Cerebellar nuclear complex (tissue), 1 donor: ENCODE measurements at places on chromosomes 3 and 15.

DNA sequence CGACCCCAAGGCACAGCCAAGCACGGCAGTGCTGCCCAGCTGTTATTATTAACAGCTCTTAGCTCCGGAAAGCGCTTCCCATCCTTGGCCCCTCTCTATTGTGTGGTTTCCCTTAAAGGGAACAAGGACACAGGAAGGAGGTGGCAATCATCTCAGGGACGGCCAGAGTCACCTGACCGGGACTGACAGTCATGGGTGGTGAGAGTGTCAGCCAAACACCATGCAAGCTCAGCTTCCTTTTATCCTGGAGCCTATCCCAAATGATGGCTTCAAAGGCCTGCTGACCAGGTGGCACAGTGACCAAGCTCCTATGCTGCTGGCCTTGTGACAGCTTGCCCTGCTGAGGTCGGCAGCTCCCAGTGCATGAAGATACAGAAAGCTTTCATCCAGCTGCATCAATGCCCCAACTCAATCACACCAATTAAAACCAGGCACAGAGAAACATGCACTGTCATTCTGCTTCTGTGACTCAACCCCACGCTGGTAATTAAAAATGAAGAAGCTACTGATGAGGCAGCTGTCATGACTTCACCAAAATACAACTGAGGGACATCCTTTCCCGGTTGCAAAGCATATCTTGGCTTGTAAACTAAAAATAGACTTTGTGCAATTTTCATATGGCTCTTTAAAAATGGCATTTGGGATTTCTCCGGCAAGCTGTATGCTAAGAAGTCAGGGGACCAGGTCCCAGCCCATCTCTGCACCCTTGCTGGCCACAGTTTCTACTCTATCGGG is 34.0 kb downstream of the PCSK6 start:
- no peak for DNase-seq

- DNase-seq: no peak
Observed at GRCh38 chr3:182603501-182603900, 189.8 kb upstream of the ATP11B start.

DNA sequence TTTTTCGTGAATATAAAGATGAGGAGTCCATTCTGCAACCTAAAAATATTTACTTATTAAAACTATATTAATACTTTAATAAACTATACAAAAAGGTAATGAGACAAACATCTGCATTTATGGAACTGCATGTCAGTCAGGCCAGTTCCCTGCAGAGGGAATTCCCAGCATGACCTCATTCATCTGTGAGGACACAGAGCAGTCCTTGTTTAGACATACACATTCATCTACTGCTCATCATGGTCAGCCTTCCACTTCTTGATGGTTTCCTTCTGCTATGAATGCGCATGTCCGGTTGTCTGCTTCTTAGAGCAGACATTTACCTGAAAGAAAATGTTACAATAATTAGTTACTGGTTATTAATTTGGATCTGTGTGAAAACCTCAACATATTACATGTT is 3.3 kb upstream of the ACTR8 start:
- no peak for DNase-seq

GRCh38 chr3:13012221-13012691 is 61.0 kb downstream of the IQSEC1 start:
- no peak for DNase-seq

DNA sequence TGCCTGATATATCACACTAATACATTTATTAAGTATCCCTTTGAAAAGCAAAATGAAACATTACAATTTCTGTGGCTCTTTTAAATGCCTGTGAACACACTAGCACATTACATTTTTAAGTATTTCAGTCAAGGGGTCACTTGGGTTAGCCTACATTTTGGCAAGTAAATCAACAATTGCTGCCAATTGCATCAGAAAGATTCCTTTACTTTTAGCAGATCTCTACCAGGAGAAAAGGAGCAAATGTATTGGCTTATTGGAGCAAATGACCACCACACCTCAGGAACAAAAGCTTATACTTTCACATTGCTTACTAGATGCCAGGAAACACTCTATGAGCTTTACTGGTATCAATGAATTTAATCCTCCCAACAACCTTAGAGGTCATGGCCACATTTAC is 947.1 kb downstream of the FHIT start:
- no peak for DNase-seq

DNA sequence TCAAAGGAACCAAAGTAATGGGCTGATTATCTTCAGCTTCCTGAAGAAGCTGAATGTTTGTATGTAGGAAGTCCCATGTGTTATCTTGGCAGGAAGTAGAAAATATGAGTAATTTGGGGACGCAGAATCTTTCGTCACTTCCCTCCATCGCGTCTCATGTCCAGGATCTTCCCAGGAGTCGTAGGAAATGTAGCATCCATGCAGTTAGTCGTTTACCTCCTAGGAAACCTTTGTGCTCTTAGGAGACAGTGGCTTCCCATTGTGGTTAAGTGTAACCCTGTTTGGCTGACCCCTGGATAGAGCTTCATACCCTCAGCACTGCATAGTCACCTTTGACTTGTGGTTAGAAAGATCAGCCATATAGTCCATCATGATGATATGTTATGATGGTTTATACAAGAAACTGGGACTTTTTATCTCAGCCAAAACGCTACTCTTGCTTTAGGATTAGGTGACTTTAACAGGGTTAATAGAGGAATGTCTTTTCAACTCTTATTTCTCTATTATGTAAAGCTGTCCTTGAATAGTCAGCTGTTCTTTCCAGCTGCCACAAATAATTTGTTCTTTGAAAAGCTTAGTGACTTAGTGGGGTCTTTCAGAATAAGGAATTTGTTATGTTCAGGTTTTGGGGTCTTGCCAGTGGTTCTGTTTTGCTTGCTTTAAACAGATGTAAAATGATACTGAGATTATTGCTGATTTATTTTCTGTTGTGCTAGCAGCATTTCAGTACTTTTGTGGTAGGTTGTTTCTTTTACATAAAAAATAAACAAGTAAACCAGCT is 92.2 kb downstream of the KLHL25 start:
- no peak for DNase-seq

GRCh38 chr3:31159331-31160039 is 265.0 kb upstream of the GADL1 start:
- no peak for DNase-seq

- no peak for DNase-seq
Observed at GRCh38 chr3:101574388-101575112, 570 bp downstream of the PCNP start.

- DNase-seq: no peak
Observed at GRCh38 chr3:99862208-99862607, 44.5 kb downstream of the CMSS1 start.

GRCh38 chr3:135558150-135558783 is 407.3 kb upstream of the PPP2R3A start:
- DNase-seq: no peak

DNA sequence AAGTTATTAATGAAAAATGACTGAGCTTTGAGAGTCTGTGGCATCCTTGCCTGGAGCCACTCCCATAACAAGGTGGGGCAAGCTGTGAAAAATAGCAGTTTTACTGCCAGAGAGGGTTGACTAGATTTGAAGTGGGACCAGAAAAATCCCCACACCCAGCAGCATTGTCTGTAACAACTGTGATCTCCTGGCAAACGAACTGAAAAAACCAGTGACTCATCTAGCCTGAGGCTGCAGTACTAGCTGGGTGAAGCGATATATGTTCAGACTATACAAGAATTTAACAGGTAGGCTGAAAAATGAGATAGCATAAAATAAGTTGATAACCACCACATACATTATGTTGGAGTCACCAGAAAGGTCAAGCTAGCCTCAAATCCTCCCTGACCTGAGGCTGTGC is 64.0 kb downstream of the DPH6 start:
- DNase-seq: no peak

GRCh38 chr15:60949039-60949977 is 279.8 kb downstream of the RORA start:
- no peak for DNase-seq

DNA sequence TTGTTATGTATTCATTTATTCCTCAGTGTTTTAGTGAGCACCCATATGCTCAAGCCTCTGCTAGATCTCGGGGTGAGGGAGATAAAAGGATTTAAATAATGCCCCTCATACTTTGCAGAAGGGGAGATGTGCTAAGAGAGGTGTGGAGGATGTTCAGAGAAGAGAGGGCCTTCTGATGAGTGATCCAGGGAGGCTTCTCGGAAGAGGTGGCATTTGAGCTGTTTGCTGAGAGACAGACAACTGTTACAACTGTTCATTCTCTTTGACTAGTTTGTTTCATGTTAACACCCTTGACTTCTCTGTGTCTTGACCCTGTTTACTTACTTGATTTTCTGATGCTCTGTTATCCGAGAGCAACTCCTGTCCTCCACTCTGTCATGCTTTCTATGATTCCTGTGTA is 34.5 kb downstream of the MFSD1 start:
- DNase-seq: no peak

- DNase-seq: no peak
Observed at GRCh38 chr3:190404715-190405114, 16.8 kb downstream of the CLDN16 start.

GRCh38 chr15:101168463-101168824 is 83.4 kb downstream of the CHSY1 start:
- DNase-seq: no peak

DNA sequence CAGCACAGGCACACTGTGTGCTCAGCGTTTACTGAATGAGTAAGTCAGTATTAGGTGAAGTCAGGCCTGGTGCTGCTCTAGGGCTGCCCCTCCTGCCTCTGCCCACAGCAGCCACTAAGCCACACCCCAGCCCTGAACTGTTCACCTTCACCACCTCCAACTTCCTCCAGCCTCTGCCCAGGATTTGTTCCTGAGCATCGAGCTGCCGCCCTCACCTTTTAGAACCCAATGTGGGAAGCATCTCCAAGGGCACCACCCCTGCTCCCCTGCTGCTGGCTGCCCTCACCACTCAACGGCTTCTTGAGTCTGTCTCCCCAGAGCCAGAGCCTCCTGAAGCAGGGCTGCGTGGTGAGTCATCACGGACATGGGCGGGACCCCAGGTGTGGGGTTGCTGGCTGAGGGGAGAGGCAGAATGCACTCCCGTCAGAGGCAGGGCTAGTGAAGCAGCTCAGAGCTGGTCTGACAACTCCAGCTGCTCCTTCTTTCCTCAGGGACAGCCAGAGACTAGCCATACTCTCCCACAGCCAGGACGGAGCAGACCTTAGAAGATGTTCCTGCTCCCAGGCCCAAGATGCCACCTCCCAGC is 5.8 kb downstream of the HYAL2 start:
- no peak for DNase-seq

GRCh38 chr15:46854564-46854963 is 862.7 kb upstream of the SEMA6D start:
- DNase-seq: no peak

DNA sequence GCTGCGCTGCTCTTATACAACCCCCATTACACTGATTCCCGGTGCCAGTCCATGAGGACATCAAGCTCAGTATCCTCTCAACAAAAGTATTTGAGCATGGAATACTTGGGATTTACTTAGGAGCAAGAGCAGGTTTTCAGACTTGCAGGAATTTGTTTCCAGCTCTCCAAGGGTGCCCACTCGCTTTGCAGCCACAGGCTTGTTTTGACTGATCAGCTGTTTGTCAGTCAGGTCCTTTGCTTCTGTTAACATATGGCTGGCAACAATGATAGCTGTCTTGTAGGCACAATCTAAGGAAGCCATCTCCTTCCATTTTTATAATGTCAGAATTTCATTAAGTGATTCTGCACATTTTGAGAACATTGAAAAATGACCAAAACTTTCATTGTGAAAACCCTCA is 38.2 kb upstream of the MCF2L2 start:
- DNase-seq: no peak

- DNase-seq: no peak
Observed at GRCh38 chr15:31278544-31279220, 48.0 kb upstream of the KLF13 start.

DNA sequence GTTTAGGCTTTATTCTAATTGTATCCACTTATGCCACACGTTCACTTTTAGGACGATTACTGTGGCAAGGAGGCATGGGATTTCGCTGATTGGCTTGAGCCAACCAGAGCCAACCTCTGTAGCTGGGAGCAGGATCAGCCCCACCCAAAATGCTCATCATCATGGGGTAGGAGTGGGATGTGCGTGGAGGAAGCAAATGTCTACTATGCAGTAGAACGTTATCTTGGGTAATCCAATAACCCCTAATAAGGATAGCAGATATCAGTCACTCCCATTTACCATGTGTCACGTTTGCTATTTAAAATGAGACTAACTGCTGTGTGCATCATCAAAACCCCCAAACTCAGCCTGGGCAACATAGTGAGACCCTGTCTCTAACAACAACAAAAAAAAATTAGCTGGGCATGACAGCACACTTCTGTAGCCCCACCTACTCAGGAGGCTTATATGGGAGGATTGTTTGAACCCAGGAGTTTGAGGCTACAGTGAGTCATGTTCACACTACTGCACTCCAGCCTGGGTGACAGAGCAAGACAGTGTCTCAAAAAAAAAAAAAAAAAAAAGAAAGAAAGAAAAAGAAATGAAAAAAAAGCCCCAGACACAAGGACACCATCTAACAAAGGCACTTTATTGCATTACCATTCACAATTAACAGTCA is 17.8 kb upstream of the ITGB5 start:
- no peak for DNase-seq

DNA sequence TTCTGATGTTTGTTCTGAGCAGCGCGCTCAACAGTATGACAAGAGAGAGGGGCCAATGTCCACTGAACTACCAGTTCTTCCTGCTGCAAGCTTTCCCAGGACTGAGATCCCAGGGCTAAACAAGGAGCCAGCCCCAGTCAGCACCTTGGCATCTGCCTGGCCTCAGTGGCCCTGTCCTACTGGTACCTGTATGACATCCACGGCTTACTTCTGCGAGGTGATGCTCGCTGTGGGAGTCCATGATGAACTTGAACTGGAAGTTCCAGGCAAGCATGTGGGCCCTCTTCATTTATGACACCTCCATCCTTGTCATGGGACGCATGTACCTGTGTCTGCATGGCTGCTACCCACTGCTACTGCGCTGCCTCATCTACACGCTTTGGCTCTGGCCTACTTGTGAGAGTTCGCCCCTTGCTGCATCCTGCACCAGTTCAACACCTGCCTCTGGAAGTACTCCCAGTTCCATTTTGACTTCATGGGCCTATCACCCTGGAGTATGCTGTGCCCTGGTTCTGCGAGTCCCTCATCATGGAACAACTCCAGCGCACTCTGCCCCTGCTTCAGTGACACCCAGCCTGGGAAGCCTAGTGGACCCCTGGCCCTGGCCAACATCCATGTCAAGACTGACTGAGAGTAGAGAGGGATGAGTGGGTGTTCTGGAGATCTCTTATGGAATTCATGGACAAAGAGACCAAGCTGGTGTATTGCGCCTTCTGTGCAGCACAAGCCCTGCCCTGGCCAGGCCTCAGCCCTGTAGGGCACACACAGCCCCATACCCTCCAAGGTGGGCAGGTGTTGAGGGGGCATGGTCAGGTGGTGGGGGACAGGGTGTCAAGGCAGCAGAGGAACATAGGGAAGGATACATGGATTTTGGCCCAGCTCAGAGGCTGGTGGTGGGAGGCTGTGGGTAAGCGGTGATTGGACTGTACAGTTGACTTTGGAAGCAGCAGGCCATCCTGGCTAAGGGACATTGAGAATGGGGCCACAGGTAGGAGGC is 246.8 kb downstream of the NLGN1 start:
- DNase-seq: no peak
